ENCODE measurements at places on chromosomes 1 and 21.
A peak's percentile ranks its signal among the peaks of the same experiment; 100 is the strongest.

GRCh38 chr1:181173761-181174447 is 85.4 kb downstream of the IER5 start:
- DNase-seq, result no peak

- DNase-seq, result no peak
These were observed 35.2 kb upstream of the HSD17B7 start for GRCh38 chr1:162755306-162755705.

GRCh38 chr1:209266590-209267205 is 316.8 kb upstream of the CAMK1G start:
- DNase-seq, result peak; percentile 2

DNA sequence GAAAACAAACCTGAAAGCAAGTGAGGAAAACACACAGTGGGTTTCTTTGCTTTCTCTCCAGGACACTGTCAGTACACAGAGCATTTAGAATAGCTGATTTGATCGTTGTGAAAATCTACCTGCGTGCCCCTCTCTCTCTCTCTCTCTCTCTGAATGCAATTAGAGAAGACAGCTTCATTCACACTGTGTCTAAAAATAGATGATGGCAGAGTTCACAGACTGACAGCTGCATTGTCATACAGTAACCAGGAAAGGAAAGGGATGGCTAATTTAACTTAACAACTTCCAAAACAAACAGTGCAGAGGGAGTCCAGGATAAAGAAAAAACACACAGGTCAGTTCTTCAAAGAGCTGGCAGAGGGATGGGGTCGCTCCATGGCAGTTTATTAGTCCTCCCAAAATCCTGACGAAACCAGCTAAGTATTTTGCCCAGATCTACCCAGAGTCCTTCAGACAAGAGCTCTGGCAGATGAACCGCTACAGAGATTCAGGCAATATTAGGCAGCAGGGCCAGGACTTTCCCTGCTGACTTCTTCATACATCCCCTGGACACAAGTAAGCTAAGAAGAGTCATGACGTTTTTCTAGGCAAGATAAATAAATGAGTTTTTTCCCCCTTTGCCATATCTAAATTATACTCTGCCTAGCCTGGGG is 58.9 kb downstream of the WLS start:
- DNase-seq, result peak; percentile 66

DNA sequence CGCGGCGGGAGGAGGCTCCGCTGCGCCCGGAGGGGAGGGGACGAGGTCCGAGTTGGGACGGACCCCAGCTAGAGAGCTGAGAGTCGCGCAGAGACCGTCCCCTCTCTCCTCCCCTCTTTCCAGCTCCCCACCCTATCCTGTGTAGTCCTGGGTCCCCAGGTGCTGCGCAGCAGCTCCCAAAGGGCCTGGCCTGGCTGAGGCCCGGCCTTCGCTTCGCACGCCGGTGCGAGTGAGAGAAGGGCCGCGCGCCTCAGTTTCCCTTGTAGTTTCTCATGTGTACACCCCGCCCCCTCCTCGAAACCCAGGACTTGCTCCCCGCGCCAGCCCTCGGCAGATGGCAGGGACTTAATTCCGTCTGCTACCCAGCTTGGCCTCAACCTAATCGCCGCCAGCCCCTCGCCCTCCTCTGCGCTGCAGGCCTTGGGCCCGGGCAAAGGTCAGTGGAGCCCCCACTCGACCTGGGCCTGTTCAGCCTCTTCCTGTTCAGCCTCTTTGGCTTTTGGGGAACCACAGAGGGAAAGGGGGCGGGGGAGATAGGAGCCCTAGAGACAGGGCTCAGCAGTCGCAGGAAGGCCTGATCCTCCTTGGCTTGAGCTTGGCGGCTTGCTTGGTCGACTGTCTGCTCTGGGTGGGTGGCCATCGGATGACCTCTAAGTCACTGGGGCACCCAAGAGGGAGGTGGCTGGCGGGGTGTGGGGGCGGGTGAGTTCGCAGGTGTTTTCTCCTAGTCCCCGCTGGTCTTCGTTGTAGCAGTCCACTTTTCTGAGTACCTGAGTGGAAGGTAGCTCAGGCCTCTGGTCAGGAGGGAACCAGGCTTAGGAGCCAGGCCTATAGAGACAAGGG is 1.0 kb downstream of the ZNF687 start:
- DNase-seq, result no peak

GRCh38 chr1:35642471-35642955 is 1.2 kb upstream of the PSMB2 start:
- no peak for DNase-seq

Data from choroid plexus epithelial cell (primary cell).